ENCODE measurements at places on chromosomes 2 and 18.

- no peak for DNase-seq
Observed at GRCh38 chr18:4119127-4119648, 335.9 kb downstream of the DLGAP1 start.

DNA sequence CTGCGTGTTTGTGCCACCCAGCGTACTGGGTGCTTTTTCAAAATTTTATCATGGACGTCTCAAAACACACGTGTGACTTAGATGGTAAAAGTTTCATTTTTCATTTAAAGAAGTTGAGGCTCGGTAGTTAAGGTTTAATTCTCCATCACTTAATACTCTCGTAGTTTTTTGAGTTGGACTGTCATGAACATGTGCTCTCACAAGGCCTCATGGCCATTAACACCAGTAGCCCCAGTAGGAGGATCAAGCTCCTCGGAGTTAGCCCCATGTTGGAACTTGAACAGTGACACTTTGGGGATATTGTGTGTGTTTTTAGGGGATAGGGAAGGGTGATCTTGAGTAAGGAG lies 15.3 kb downstream of the NMUR1 start:
- DNase-seq, result no peak

DNA sequence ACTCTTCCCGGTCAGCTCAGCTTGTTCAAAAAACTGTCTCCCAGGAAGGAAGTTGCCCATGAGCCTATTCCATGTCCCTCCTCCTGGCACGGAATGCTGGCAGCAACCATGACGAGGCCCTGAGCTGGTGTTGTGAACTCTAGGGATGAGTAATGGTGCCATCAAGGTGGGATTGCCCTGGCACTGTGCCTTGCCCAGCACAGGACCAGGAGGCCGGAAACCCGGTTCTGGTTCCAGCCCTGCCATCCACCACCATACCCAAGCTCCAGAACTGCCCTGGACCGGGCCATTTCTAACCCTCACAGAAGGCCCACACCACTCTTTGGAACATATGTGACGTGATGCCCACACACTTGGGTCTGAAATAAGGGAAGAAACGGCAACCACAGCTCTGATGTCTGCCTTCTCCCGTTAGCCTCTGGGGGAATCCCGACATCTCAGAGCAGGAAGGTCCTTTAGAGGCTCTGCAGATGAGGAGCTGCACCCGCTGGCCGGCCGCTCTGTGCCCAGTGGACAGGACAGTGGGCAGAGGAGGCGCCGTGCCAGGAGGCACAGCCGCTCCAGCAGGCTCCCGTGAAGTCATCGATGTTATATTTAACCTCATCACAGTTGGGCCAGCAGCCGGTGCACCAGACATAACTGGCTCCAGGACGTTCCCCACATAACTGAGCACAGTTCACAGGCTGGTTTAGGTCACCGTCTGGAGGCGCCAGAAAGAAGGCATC lies 462.1 kb upstream of the ID2 start:
- DNase-seq, result no peak

- no peak for DNase-seq
Observed at GRCh38 chr18:68604256-68604655, 110.7 kb downstream of the TMX3 start.

DNA sequence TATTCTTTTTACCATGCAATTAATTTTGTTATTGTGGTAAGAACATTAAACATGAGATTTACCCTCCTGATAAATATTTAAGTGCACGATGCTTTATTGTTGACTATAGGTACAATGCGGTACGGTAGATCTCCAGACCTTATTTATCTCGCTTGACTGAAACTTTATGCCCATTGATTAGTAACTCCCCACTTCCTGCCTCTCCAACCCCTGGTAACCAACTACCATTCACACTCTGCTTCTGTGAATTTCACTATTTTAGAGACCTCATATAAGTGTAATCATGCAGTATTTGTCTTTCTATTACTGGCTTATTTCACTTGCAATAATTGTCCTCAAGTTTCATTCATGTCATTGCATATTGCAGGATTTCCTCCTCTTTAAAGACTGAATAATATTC lies 195.7 kb upstream of the ID2 start:
- no peak for DNase-seq

GRCh38 chr2:72145289-72145657 lies 2.4 kb downstream of the CYP26B1 start:
- DNase-seq, result no peak

All from NCI-H2029 treated with DMSO at 0.1 percent for 48 hours (cell line).